ENCODE measurements at places on chromosomes 5 and 9.

DNA sequence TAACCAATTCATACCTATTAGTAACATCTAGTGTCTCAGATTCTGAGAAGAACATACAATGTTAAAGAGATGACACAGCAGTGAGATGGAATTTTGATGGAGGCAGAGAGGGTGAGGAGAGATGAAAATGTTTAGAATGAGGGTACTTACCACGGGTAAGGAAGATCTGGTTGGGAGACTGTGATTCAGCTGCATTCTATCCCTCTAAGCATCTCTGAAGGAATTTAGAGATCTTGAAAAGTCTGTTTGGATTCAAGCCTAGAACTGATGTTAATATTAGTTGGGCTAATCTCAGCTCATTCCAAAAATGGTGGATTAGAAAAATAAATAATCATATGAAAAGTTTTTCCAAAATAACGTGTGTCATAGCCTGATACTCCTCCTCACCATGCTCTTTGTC, 191.5 kb upstream of the CLINT1 start:
- DNase-seq = no peak

- no peak for DNase-seq
Measured at GRCh38 chr5:20680718-20681302, 692.8 kb upstream of the CDH18 start.

GRCh38 chr9:100208673-100209072, 109.6 kb downstream of the INVS start:
- DNase-seq = no peak

DNA sequence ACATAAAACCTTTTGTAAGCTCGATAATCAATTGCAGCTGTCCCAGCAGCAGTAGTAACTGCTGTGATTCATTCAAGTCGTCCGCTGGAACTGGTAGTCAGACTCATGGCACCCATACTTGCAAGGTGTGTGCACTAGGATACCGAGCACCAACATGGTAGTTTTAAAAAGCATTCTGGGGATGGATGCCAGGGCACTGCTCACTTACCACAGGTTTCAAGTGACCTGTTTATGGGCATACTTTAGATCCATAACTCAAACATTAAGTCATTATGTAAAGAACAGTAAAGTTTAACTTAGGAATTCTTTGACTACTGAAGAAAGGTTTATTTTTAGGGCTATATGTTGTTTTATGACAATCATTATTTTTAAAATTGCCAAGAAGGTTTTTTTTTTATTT, 2277.6 kb downstream of the MAT2B start:
- no peak for DNase-seq

DNA sequence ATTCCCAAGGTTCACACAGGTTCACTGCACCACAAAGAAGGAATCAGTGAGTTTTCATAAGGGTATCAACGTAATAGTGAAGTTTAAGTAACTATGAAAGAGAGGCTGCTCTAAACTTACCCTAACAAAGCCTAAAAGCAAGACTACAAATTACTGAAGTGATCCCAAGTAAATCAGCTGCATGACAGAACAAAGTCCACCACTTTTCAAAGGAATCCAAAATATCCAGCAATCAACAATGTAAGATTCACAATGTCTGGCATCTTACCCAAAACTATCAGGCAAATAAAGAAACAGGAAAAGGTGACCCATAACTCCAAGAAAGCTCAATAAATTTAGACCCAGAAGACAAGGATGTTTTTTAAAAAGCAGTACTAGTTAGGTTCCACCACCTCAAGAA, 70.1 kb downstream of the GNAQ start:
- DNase-seq = no peak

- no peak for DNase-seq
Measured at GRCh38 chr5:53991942-53992341, 318.4 kb downstream of the ARL15 start.

DNA sequence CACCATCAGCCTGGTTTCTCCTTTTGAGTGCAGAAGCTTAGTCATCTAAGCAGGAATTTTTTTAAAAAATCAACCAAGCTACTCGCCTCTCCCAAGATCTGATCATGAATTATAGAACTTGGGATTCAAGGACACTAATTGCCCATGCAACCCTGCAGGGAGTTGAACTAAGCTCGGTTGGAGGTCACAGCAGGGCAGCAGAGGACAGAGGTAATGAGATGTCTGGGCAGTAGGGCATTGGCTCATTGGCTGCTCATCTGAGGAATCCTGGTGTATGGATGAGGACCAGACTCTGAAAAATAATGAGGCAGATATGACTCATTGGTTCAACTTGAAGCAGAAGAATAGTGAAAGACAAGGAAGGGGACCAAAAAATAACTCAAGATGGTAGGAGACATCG, 111.8 kb upstream of the TLE1 start:
- DNase-seq = no peak

GRCh38 chr5:159961176-159962160, 45.2 kb downstream of the ADRA1B start:
- no peak for DNase-seq

- no peak for DNase-seq
Measured at GRCh38 chr9:99634186-99634585, 187.5 kb upstream of the NR4A3 start.

GRCh38 chr9:112028242-112029221, 131.9 kb downstream of the UGCG start:
- peak; percentile 8 for DNase-seq

- no peak for DNase-seq
Measured at GRCh38 chr5:108036482-108036881, 345.4 kb downstream of the FBXL17 start.

DNA sequence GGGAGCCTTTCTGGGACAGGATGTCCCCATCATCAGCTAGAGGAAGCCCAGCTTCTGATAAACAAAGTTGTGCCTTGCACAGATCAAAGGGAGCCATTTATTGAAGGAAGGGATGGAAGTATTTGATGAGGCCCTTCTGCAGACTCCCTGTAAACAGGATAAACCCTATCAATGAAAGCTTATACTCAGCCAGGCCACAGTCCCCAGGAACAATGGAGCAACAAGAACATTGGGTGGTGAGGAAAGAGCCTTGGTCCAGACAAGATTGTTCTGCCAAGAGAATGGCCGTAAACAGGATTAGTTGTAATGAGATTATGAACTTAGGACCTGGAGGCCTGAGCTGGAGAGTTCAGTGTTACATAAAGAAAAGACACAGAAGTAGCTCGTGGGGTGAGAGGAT, 40.5 kb upstream of the LIFR start:
- no peak for DNase-seq

DNA sequence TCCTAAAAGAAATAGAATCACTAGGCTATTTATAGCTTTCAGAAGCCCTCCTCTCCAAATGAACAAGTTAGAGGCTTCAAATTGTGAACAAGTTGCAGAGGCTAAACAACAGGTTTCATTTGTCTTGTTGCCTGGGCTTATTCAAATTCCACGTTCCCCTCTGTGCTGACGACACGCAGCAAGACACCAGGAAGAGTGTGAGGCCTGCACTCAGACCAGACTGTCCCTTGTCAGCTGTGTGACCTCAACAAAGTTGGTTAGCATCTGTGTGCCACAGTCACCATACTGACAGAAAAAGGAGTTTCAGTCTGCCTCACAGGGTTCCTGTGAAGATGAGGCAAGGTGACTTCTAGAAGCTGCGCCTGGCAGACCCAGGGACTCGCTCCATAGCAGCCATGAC, 22.1 kb upstream of the GABBR2 start:
- DNase-seq = no peak
